ENCODE measurements at places on chromosomes 5 and 9.

DNA sequence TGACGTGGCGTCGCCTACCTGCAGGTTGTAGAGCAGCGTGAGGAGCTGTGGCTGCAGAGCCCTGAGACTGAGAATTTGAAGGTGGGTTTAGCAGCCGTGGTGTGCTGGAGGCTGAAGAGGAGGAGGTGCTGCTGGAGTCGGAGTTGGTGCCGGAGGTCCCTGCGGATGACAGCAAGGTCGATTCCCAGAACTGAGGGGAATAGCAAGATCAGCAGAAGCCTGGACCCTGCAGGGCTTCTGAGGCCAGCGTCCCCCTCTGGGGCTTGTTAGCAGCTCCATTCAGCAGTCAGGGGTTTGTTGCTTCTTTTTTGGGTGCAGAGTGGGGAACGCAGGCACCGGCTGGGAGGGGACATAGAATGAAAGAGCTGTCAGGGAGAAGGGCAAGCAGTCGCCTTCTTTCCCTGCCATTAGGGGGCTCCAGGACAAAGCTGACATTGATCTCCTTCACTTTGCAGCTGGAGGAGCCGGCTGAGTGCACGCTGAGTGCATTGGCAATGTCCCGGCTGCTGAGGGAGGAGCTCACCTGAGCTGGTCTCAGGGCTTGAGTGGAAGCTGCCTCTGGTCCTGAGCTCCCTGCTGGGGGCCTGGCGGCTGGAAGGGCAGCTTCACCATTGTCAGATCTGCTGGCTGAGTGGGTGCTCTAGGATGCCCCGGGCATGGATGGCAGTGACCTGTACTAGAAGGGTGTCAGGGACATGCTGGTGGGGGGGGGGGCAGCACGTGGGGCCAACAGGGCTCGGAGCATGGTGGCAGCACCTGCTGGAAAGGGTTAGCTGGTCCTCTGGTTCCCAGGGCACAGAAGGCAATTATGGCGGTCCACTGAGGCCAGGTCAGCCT is 20.8 kb downstream of the OBP2B start:
- DNase-seq: no peak

DNA sequence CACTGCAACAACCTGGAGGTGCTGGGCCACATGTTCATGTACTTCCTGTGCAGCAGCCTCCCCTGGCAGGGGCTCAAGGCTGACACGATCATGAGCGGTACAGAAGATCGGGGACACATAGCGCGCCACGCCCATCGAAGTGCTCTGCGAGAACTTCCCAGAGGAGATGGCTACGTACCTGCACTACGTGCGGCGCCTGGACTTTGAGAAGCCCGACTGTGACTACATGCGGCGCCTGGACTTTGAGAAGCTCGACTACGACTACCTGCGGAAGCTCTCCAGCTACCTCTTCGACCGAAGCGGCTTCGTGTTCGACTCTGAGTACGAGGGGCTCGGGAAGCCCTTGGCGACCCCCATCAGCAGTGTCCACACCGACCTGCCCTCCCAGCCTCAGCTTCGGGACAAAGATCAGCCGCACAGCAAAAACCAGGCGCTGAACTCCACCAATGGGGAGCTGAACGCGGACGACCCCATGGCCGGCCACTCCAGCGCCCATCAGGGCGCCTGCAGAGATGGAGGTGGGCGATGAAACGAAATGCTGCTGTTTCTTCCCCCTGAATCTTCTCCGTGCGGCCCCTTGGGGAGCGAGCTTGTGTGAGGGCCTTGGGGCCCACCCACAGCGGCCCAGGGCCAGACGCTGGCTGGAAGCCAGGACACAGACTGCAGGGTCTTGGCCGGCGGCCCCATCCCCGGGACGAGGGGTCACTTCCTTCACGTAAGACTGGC is 56.5 kb downstream of the JAK2 start:
- DNase-seq: no peak

DNA sequence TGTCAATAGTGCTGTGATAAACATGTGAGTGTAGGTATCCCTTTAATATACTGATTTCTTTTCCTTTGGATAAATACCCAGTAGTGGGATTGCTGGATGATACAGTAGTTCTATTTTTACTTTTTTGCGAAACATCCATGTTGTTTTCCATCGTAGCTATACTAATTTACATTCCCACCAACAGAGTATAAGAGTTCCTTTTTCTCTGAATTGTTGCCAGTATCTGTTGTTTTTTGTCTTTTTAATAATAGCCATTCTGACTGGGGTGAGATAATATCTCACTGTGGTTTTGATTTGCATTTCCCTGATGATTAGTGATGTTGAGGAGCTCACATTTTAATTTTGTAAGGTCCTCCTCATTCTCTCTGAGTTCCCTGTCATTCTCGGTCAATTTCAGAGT is 71.1 kb upstream of the NFIL3 start:
- no peak for DNase-seq

- DNase-seq: no peak
These were observed 524.8 kb downstream of the CSNK1G3 start for GRCh38 chr5:124036786-124037185.

DNA sequence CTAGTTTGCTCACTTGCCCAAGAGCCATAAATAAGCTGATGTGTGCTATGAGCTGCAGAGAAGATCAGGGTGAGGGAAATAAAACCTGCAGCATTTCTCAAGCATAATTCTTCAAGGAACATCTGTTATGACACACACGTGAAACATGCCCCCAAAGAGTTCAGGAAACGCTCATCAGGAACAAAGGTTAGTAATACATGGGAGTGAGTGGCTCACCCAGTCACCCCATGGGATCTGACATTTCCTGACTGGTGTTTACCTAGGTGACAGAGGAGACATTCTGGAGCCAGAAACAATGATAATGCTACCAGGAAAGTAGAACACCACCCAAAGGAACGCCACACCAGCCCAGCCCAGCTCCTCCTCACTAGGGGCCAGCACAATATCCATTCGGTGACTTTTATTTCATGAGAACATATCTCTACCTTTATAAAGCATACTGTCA is 66.0 kb downstream of the FRMD3 start:
- DNase-seq: no peak

DNA sequence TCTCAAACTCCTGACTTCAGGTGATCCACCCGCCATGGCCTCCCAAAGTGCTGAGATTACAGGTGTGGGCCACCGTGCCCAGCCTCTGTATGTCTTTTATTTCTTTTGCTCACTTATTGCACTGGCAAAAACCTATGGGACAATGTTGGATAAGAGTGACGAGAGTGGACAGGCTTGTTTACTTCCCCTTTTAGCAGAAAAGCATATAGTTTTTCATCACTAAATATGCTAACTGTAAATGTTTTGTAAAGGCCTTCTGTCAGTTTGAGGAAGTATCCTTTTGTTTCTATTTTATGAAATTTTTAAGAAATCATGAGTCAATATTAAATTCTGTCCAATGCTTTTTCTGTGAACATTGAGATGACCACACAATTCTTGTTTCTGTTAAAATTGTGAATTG is 103.3 kb downstream of the AUH start:
- DNase-seq: no peak

- no peak for DNase-seq
These were observed 73.2 kb upstream of the SH3PXD2B start for GRCh38 chr5:172527559-172527958.

GRCh38 chr9:81082221-81082620 is 607.1 kb downstream of the TLE1 start:
- no peak for DNase-seq

DNA sequence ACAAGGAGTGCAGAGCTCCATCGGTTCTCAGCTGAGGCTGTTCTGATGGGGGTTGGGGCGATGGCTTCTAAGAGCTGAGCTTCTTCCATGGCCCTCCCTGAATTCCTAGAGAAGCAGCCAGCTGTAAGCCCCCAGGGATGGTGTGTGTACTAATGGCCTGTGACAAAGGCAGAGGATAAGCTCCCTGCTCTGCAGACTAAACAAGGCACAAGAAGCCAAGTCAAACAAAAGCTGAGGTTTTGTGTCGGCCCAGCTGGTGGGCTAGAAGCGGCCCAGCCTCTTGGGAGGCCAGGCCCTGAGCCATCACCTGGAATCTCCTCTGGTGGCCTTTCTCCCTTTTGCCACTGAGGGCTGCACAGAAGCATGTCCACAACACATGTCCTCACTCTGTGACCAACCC is 75.0 kb upstream of the XPA start:
- no peak for DNase-seq

- DNase-seq: no peak
These were observed 298.0 kb downstream of the DOCK8 start for GRCh38 chr9:512555-513272.

DNA sequence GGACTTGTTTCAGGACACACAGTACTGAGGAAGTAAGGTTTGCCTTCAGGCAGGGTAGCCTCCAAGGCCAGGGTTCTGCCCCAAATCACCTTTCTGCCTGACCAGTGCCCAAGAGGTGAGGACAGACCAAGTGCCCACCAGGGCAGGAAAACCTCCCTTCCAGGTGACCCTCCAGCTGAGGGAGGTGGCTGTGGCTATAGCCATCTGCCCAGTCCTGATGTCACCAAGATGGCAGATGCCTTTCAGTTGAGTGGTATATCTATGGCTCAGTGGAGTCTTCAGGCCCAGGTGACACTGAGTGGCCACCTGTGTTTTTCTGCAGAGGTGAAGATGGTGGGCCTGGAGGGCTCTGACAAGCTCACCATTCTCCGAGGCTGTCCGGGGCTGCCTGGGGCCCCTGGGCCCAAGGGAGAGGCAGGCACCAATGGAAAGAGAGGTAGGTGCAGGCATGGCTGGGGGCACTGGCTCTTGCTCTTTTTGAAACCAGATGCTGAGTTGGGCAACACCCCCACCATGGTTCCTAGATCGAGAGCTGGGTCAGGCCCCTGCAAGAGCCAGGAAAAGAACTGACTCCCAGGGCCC is 1.7 kb downstream of the FCN2 start:
- DNase-seq: no peak

DNA sequence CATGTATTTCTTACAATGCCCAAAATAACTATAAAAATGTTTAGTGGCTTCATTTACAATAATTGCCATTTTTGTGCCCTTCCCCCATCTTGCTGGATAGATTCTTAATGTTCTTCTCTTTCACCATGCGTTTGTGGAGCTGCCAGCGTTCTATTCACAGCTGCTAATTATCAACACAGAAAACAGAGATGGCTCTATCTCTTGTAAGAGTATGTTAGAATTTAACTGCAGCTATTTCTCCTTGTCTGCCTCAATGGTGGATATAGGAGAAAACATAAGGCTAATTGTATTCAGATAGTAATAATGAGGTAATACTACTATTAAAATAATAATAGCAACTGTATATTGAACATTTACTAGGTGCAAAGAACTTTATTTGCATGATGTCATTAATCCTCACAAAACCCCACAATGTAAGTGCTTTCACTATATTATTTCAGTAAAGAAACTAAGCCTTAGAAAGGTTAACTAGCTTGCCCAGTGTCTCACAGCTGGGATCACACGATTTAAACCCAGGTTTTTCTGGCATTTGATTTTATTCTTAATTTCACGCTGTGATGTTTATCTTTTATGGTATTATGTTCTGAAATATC is 50.1 kb downstream of the JAKMIP2 start:
- no peak for DNase-seq

DNA sequence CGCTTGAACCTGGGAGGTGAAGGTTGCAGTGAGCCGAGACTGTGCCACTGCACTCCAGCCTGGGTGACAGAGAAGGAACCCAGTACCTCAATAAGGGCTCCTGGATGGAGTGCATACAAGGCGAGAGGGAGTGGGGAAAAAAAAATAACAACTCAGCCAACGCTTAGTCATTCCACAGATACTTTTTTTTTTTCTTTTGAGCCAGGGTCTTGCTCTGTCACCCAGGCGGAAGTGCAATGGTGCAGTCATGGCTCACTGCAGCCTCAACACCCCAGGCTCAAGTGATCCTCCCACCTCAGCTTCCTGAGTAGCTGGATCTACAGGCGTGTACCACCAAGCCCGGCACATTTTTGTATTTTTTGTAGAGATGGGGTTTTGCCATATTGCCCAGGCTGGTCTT is 59.5 kb upstream of the GGTA1 start:
- no peak for DNase-seq

GRCh38 chr5:79025054-79025472 is 40.0 kb upstream of the ARSB start:
- peak; percentile 25 for DNase-seq

- DNase-seq: no peak
These were observed 324.5 kb downstream of the SLIT3 start for GRCh38 chr5:168976311-168976970.

DNA sequence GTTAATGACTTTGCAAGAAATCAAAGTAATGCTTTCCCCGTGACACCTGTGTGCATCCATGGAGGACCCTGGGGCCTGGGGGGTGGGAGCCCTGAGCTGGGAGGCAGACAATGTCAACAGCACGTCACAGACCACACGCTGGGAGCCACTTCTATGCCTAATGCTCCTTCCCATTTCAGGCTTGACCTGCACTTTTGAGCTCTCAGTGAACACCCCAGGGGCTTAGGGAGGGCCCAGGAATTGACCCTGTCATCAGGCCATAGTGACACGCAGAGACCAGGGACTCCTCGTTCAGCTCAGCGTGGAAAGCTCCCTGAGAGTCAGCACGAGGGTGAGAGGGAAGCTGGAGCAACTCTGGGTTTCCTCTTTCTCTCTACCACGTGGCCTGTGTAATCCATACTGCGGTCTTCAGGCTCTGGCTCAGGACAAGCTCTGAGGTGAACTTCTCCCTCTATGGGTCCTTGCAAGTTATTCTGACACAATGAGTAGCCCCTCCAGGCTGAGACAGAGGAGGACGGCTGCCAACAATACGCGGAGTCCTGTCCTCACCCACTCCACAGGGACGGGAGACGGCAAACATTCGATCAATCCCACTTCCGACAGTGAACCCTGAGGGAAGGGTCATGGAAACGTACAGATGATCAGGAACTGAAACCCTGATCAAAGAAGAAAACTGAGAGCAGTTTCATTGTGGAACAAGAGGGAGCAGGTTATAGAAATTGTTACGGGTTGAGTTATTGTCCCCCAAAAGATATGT is 130.8 kb upstream of the IRX4 start:
- DNase-seq: no peak

GRCh38 chr5:171724468-171725204 is 61.0 kb upstream of the SMIM23 start:
- DNase-seq: no peak

DNA sequence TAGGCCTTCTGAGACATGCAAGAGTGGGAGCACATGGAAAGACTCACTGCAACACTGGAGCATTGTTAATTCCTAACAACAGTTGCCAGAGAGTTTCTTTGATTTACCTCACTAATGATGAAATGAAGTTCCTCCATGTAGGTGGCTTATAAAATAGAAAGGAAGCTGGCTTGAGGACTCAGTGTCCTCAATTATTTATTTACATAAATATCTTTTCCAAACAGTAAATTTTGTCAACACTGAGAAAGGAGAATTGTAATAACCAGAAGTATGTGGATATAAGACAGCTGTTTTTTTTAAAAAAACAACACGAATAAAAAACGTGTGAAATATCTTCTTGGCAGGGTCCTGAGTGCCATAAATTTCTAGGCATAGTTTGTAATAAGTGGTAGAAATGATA is 9.1 kb upstream of the SLC27A6 start:
- DNase-seq: no peak

DNA sequence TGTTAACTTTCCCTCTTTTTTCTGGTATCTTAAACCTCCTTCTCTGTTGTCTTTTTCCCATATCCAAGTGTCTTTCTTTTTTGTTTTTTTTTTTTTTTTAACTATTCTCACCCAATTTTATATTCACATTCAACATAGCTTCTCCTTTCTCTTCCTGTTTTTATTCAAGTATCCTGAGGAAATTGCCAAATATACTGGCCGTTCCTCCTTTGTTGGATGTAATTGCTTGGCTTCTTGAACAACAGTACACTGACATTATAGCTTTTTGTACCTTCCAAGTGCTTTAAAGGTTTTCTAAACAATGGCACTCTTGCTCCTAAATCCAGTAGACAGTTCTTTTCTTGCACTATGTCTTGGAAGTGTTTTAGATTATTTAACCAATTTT is 1146.8 kb downstream of the MAT2B start:
- DNase-seq: no peak

- no peak for DNase-seq
These were observed 204.4 kb upstream of the ADAMTSL1 start for GRCh38 chr9:18269561-18269960.

Data from stimulated activated CD8-positive, alpha-beta memory T cell treated with anti-CD3 and anti-CD28 coated beads, Interleukin-15, amount 100 ng/mL, for 1 hour (primary cell).